C1 segment of cervical spinal cord (tissue), 14 donors: ENCODE measurements at places on chromosomes 2 and 18.

DNA sequence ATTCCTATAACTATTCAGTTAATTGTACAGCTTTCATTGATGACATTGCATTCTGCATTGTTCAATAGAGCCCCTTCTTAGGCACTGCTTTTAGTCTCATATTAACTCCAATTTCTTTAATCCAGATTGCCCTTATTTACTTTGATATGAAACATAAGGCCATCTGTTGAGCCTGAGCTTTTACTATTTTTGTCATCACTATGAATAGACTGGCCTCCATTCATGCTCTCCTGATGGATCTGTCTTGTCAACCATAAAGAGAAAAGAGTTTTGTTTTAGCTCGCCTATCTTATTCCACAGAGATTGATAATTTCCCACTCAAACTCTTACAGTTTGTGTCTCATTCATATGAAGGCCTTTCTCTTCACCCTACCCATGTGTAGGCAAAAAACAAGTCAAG is 159.2 kb upstream of the DTNA start:
- DNase-seq, result no peak

- DNase-seq, result no peak
These were observed 128.3 kb downstream of the LRRC30 start for GRCh38 chr18:7358989-7359726.

GRCh38 chr2:85704800-85705679 is 10.9 kb downstream of the GNLY start:
- no peak for DNase-seq

DNA sequence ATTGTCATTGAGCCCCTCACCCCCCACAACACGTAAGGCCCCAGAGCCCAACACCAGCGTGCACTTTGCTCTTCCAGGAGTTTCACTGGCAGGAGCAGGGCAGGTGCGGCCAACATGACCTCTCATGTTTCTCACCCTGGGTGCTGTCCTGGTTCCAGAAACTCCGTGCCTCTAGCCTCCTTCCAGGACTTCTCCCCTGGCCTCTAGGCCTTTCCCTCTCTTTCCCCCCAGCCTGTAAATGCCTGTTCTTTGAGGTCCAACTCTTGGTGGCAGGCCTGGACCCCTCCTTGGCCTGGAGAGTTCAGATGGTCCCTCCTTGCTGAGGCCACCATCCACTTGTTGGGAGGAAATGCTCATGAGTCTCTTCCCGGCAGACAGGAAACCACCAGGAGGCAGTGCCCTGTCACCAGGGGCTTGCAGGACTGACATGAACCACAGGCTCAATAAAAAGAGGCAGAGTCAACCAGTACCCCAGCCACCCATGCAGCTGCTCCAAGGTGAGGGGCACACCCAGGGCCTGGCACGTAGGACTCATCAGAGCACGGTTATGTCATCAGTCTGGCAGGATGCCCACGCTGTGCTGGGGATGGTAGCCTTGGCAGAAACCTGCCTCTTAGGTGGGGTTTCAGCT is 1.5 kb downstream of the MALL start:
- DNase-seq, result no peak

- no peak for DNase-seq
These were observed 260.4 kb downstream of the ZNF516 start for GRCh38 chr18:76234676-76235060.

- no peak for DNase-seq
These were observed 725 bp downstream of the SLC66A2 start for GRCh38 chr18:79950515-79951341.

DNA sequence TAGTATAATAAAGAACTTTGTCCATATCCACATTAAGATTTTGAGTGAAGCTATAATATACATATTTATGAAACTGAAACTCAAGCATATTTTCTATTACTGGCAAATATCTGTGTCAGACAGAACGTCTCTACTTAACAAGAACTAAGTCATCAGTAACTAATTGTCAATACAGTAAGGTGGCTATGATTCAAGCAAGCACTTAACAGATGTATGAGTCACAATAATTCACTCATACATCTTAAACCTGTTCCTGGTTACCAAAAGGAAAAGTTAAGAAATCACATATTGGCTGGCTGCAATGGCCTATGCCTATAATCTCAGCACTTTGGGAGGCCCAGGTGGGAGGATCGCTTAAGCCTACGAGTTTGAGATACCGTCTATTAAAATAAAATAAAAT is 96.0 kb downstream of the SOS1 start:
- DNase-seq, result no peak

- no peak for DNase-seq
These were observed 406.2 kb downstream of the MBD2 start for GRCh38 chr18:53817976-53818950.

DNA sequence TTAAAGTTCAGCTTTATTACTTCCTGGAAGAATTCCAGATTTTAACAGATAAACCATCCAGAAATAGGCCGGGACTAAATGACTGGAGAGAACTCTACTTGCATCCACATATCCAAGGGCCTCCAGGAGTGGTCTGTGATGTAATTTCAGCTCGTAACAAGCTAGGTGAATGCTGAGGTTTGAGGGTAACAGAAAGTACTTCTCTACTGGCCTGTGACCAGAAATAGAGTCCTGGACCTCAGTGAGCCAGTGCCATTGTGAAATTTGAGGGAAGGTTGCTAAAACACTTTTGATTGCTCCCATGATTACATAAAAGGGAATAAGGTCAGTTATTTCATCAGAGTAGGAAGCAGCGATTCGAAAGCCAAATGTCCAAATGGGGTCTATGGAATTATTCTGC is 158.1 kb downstream of the DOCK10 start:
- DNase-seq, result peak; percentile 3

DNA sequence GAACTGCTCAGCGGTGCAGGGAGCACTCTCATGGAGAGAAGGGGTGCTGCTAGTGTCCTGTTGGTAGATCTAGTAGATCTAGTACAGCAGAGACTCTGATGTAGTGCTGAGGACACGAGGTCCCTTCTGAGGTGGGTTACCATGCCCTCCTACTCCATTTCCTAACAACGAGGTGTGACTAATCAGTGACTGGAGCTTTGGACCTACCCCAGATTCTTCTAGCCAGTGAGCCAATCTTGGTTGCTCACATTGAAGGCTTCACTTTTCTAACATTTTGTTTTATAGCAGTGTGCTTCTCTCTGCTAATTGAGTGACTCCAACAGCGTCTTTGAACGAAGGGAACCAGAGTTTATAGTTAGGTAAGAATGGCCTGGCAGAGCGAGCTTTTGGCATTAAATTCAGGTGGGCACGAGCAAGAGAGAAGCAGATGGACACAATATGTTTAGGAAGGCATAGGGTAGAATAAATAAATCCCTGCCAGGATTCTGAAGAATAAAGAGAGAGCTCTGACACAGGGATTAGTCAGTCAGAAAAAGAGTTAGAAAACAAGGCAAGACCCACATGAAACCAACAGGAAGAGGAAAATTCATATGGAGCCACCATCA is 306.0 kb upstream of the RAB12 start:
- DNase-seq, result no peak
